ENCODE measurements at places on chromosomes 1 and 21. TPM values are rescaled to one million over a fixed set of nuclear protein-coding genes. Genes with fewer than 3 reads are reported as not detected.

The CA14 gene
- total RNA-seq = 1.1 TPM

The IQCC gene
- not detected for total RNA-seq

The TNFAIP8L2 gene
- total RNA-seq = not detected

The TEDDM1 gene
- not detected for total RNA-seq

DNA sequence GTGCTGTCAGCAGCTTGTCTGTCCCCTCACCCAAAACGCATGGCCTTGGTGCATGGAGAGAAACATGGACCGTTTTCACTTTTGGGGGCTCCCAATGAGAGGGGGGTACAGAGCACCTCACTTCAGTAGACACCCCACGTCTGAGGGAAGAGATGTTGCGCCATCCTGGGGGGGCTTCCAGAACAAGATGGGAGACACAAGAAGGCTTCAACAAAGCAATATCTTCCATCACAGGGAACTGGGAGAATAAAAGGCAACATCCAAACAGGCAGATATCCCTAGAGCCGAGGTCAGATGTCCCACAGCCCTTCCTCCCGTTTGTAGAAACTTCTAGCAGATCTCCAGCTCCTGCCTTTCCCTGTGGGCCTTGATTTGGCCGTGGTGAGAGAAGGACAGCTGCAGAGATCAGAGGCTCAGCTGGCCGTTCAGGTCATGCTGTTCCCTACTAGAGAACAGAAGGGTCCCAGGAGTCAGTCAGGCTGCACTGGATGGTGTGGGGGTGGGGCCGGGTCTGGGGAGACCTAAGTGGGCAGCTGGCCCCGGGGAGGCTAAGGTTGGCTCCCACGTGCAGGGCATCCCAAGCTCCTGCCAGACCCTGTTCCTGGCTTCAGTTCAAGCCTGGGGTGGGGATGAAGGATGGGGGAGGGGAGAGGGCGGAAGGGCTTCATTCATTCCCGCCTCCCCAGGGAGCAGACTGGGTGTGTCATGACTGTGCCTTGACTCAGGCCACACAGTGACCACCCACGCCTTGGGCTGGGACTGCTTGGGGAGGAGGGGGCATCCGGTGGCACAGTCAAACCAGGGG is 4.4 kb downstream of the PLOD1 start:
- DNase-seq = no peak

DNA sequence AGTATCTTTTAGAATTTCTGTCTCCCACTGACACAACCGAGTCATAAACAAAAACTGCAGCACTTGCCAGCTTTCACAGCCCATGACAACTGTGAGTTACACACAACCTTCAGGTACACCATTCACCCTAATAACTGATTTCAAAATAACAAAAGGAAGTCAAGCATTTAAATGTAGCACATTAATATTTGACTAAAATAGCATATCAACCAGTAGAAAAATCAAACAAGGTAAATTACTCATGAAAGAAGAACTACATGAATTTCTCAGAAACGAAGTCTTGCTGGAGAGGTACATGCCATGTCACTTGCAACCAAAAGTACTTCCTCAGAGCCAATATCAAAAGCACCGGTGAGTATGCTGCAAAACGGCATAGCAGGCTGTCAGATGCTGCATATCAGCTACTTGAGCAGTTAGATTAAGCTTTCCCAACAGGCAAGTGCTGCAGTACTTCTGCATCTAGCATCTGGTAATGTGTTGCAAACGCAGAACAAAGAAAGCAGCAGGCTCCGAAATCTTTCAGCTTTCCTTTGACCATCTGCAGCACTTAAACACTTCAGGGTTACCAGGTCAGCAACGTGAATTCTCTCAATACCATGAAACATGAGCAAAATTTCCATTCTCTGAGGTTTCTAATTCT is 223.2 kb downstream of the SMYD3 start:
- DNase-seq = no peak

DNA sequence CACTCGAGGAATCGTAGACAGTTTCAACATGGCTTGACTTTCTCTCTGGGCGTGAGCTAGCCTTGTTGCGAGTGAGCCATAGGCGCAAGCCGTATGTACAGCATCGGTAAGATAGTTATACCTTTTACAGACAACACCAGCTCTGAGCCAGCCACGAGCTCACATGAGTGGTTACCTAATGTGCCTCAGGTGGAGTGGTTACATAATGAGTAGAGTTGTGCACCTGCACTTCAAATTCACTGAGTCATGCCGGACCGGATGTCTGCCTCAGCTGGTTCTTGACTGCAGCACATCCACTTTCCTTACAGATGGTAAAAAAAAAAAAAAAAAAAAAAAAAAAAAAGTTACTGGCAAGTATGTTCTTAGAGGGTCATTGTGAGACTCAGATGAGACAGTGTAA is 360.4 kb upstream of the NR5A2 start:
- DNase-seq = no peak

DNA sequence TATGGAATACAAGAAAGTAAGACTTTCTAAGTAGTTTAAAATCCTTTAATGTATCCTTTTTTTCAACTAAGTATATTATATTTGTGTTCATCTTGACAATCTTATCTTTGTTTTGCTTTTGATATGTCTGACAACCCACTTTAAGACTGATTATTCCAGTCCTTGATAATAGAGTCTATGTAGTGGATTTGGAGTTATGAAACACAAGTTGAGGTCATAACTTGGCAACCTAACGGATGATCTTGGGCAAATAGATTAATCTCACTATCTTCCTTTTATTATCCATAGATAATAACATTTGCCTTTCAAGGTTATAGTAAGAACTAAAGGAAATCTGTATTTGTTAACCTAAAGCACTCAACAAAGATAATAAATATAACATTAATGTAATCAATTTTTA is 4.8 kb upstream of the GBP2 start:
- DNase-seq = no peak

DNA sequence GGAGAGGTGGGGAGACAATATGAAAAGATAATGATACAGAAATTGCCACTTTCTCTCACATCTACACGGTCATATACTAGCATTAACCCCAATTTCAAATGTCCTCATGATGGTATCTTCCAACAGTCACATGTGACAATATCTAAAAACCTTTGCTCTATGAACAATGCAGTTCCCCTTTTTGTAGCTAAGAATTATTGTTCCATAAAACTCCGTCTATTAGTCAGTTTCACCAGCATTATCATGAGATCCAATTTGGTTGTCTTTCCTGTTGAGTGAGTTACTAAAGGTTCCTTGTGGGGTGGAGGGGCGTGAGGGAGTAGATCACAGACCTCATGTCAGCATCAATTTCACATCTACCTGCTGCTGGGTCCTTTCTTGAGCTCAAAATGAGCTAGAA is 1.7 kb downstream of the TIAM1 start:
- DNase-seq = no peak

DNA sequence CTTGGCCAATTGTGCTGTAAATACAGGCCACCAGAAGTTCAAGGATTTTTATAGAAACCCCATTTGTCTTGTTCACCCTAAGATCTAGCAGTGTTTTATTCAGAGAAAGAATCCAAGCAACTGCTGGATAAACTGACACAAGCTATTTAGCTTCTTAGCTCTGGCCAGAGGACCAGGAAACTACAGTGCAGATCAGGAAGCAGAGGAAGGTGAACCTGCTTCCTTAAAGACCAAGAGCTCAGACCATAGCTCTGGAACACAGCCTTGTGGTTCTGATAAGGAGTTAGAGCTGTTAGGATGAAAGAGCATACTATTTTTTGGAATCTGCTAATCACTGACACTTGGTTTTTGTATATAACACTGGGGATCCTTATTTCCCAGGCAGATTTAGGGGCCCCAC is 5.2 kb upstream of the CCDC17 start:
- no peak for DNase-seq

DNA sequence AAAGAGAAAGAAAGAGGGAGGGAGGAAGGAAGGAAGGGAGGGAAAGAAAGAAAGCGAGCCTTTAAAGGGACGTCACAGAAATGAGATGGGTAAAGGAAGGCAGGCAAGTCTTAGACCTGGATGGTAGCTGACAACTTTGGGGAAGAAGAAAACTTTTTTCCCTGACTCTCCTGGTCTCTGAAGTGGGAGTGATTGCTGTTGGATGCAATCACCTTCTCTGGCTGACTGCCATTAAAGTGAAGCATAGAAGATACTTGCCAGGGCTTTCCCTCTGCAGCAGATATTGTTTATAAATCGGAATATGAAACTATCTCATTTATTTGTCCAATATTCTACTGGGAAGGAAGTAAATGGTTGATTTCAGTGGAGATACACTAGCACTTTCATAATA is 27.0 kb downstream of the VCAM1 start:
- no peak for DNase-seq

DNA sequence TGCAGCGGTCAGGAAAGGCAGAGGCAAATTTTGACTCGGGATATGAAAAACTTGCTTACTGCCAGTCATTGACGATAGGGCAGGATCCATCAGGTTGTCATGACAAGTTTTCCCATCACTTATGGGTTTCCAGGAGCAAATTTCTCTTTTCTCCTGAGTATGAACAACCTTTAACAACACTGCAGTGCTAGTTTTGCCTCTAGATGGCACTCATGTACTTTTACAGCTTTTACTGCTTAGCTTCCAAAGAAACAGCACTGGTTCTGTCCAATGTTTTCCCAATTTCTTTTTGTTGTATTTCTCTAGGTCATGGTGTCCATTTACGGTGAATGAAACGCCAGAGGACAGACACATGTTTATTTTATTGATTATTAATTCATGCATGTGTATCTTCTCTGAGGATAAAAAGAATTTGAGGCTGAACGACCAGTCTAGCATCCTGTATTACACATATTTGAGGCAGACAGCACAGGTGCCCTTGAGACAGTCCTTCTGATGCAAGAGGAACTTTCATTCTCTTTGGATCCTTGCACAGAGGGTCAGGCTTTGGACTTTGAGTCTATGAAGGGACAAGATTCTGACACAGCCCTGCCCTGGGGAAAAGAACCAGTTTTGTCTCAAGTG is 112.3 kb upstream of the TRABD2B start:
- no peak for DNase-seq

All from stomach (tissue), 19 donors.